ENCODE measurements at places on chromosomes 13 and 19. TPM values are rescaled to one million over a fixed set of nuclear protein-coding genes. Genes with fewer than 3 reads are reported as not detected.

- peak; percentile 89 for DNase-seq
These were observed 43.4 kb upstream of the N4BP2L1 start for GRCh38 chr13:32471187-32471922.

- DNase-seq: no peak
These were observed 737.1 kb upstream of the SLC10A2 start for GRCh38 chr13:103803349-103803748.

Gene ZNF578
- polyA plus RNA-seq: 3.3 TPM

GRCh38 chr13:34164582-34164981, 346.6 kb downstream of the RFC3 start:
- no peak for DNase-seq

- peak; percentile 91 for DNase-seq
These were observed 140.2 kb downstream of the ZNF536 start for GRCh38 chr19:30512176-30513081.

Gene SULT2A1
- polyA plus RNA-seq: not detected

- DNase-seq: no peak
These were observed 84.6 kb downstream of the CRYL1 start for GRCh38 chr13:20441056-20441455.

Gene OR7A5
- polyA plus RNA-seq: not detected

GRCh38 chr13:90673746-90674145, 673.7 kb upstream of the MIR17HG start:
- DNase-seq: no peak

- DNase-seq: peak; percentile 70
These were observed 15.9 kb upstream of the EPHX3 start for GRCh38 chr19:15248106-15248505.

Gene ZNF382
- 11.5 TPM for polyA plus RNA-seq

Gene IGFL3
- not detected for polyA plus RNA-seq

Gene C2CD4C
- polyA plus RNA-seq: 1.3 TPM

Data from muscle of leg (tissue), 16 donors.